ENCODE measurements at places on chromosomes 2 and 18.

- DNase-seq: no peak
Observed at GRCh38 chr2:164773635-164774034, 68.0 kb downstream of the COBLL1 start.

- DNase-seq: no peak
Observed at GRCh38 chr18:8260827-8261226, 348.4 kb upstream of the RAB12 start.

- DNase-seq: no peak
Observed at GRCh38 chr2:76713312-76713711, 808.9 kb downstream of the LRRTM4 start.

DNA sequence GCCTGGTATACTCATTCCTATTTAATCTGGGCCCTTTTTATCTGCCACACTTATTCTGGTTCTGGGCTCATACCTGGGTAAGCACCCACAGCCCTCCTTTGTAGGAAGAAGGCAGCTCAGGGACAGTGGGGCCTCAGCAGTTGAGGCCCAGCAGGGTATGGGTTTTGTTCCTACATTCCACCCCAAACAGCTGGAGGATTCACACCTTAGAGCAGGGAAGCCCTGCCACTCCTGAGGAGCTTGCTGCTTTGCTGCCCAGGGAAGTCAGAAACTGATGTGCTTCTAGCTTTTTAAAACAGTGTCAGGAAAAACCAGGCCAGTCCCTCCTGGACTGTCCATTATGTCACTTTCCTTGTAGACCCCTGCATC lies 1.2 kb upstream of the LBX2 start:
- no peak for DNase-seq

DNA sequence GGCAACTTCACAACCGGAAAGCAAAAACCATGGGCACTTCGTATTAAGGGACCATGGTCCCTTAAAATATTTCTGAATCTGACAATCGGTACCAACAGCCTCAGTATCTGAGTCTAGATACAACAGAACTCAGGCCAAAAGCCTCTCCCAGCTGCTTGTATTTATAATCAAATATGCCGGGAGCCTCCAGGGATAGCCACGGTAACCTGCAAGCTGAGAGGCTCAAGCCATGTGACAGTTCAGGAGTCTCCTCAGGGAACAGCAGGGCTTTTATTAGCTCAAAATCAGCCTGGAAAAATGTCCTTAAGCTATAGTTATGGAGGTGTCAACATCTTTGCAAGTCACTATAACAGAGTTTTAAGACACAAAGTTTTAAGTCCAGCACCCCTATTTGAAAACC lies 352.8 kb upstream of the GYPC start:
- no peak for DNase-seq

DNA sequence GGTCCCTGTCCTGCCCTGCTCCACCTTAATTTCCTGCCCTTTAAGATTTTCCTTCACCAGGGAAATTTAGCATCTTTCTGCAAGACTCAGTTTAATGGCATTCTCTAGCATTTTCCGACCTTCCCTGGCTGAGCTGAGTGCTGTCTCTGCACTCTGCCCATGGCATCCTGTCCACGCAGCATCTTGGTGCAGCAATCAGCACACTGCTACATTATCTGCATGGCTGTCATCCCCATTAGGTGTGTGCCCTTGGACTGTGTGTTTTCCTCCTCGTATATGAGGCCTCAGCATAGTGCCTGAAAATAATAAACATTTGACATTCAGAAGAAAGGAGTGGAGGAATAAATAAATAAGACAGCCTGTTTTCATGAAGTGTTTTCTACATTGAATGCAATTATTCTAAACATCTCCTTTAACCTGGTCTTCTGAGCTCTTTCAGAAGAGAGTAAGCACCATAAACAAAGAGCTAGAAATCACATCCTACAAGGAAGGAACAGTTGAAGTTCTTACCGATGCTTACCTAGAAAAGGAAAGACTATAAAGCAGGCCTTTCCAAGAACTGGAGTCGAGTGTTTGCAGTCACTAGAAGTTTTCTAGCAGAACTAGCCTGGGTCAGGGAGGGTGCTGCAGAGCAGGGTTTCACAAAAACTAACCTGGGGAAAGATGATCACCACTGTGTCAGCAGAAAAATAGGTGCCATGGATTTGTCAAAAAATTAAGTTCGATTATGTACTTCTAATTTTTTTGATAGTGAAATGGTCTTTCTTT lies 131.4 kb upstream of the ITGB6 start:
- DNase-seq: no peak

DNA sequence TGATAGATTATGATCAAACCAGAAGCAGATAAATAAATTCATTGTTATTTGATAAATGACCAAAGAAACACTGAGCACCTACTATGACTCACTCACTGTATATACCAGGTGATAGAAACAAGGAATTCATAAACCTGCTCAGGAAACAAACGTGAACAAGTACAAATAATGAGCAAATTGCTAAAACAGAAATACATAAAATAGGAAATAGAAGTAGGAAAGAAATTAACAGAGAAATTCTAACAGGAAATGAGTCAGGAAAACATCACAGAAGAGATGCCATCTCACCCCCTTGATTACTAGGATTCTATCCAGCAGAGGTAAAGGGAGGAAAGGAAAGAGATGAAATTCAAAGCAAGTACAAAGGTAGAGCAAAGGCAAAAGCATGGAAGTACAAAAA lies 31.3 kb downstream of the EXOC6B start:
- DNase-seq: no peak

DNA sequence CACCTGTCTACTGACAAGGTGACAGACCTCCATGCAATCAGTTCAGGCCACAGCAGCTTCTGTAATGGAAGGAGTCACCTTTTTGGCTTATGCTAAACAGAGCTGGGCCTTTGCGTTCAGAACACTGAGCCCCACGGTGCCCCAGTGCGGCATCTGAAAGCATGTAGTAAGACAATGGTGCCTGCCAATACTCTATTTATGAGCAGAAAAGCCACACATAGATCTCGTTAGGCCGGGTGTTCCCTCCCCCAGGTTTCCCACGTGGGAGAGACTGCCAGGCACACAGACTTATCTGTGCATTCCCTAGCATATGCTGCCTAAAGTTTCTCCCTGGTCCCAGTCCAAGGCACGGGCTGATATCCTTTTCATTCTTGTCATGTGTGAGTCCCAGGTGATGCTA lies 150.9 kb downstream of the ACTR3 start:
- no peak for DNase-seq

DNA sequence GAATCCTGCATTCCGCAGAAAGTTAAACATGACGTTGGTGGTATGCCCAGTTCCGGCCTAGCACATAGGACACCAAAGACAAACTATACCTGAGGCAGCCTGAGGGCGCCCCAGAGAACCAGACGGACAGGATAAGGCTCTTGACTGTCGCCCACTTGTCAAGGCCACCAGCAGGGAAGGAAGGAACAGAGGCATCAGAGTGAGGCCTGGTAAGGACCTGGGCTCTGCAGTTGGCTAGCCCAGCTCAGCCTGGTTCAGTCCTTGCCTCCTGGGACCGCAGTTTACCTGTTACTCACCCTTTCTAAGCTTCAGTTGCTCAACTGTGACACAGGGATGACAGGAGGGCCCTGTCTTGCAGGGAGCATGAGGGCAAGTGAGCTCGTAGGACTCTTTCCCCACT lies 82.1 kb downstream of the ACTR2 start:
- DNase-seq: no peak

- DNase-seq: no peak
Observed at GRCh38 chr2:121382744-121383143, 97.7 kb upstream of the TFCP2L1 start.

- DNase-seq: no peak
Observed at GRCh38 chr2:205733648-205734047, 51.3 kb downstream of the NRP2 start.

GRCh38 chr18:79449551-79450288 lies 54.0 kb downstream of the NFATC1 start:
- DNase-seq: no peak

- DNase-seq: no peak
Observed at GRCh38 chr2:96247896-96248295, 17.9 kb downstream of the TMEM127 start.

- no peak for DNase-seq
Observed at GRCh38 chr18:13241893-13242175, 23.3 kb downstream of the LDLRAD4 start.

GRCh38 chr2:8997108-8997507 lies 6.4 kb downstream of the MBOAT2 start:
- no peak for DNase-seq

DNA sequence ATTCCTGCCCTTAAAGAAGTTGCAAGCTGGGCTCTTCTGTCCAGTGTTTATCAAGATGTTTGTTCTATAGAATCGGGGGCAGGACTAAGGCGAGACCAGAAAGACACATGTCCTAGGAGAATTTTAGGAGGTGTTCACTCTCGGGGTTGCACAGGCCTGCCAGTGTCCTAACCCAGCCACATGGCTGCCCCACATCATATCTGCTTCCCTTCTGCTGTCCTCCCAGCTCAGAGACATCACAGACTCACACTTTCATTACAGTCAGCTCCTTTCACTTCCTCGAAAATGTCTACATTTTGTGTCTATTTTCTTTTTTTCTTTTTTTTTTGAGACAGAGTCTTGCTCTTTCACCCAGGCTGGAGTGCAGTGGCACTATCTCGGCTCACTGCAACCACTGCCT lies 10.7 kb upstream of the MRO start:
- DNase-seq: no peak

DNA sequence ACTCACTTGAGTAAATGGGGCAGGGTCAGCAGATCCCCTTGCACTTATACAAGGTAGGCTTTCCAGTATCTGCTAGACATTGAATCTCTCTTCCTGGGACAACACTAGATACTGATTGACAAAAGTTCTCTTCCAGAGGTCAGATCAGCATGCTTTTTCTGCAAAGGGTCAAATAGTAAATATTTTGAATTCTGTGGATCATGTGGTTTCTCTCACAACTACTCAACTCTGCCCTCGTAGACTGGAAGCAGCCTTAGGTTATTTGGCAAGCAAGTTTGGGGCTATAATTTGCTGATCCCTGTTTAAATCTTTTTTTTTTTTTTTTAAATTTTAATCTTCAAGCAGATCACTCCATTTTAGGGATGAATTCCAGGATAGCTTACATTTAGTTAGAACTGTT lies 17.4 kb upstream of the NABP1 start:
- no peak for DNase-seq

GRCh38 chr2:34416856-34417255 lies 817.8 kb upstream of the FAM98A start:
- no peak for DNase-seq

GRCh38 chr2:10716581-10716980 lies 4.8 kb upstream of the ATP6V1C2 start:
- no peak for DNase-seq
